ENCODE measurements at places on chromosomes 13 and 19.

DNA sequence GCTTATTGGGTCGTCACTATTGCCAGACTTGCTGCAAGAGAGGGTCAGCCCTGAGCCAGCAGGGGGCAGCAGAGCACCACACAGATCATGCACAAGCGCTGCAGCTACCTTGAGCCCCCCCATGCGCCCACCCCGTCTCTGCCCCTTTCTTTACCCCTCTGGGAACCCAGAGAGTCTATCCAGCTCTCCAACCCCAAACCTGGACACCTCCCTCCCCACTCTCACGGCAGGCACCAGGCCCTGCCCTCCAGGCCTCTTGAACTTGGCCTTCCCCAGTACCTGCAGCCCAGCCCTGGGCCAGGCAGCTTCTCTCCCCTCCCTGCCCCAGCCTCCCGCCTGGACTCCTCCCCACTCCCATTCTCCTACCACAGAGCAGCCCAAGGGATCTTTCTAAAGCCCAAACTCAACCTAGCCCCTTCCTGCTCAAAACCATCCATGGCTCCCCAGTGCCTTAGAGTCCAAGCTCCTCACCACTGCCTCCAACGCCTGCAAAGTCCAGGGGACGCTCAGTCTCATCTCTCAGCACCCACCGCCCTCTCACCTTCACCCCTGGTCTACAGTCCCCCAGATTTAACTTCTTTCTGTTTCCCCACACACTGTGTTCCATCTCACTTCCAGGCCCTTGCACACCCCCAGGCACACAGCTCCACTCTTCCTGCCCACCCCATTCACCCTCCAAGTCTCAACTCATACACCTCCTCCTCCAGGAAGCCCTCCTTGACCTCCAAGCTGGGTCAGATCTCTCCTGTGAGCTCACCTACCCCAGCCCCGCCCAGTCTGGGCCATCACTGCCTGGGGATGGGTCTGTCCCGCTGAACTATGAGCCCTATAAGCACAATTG is 9.4 kb upstream of the CEACAM16 start:
- peak; percentile 81 for DNase-seq

DNA sequence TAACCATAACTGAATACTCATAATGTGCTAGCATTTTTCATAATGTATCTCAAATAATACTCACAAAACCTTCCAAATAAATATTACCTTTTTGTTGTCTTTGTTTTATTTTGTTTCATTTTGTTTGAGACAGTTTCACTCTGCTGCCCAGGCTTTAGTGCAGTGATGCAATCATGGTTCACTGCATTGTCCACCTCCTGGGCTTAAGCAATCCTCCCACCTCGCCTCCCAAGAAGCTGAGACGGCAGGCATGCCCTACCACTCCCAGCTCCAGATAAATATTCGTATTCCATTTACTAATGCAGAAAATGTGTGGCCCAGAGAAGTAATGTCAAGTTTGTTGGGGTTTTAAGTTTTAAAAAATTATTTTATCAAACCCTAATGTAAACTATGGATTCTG is 739.1 kb downstream of the GPC5 start:
- DNase-seq: no peak

GRCh38 chr13:79196843-79197242 is 209.2 kb downstream of the RBM26 start:
- DNase-seq: no peak

- DNase-seq: no peak
Observed at GRCh38 chr13:50446611-50447010, 396.9 kb downstream of the DLEU7 start.

GRCh38 chr19:1399079-1399478 is 2.3 kb downstream of the GAMT start:
- no peak for DNase-seq

- no peak for DNase-seq
Observed at GRCh38 chr13:28488376-28489005, 6.4 kb downstream of the FLT1 start.

DNA sequence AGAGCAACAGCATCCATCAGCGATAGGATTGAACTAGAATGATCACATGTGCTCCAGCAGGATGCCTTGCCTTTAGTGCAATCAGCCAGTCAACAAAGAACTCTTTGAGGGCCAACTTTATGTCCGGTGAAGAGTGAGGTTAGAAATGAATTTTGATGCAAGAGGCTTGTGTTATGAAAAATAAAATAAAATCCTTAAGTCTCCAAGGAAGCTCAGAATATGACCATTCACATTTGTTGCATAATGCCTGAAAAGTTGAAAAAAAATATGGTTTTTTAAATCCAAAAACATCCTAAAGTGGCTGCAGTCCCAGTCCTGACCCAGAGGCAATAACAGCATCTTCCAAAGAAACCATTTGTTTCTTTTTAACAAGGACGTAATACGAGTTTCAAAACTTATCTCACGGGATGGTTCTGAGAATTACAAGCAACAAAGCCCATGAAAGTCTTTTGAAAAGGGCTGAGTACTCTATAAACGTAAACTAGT is 61.3 kb downstream of the DCLK1 start:
- no peak for DNase-seq

- DNase-seq: no peak
Observed at GRCh38 chr13:111971891-111972780, 94.8 kb upstream of the SOX1 start.

DNA sequence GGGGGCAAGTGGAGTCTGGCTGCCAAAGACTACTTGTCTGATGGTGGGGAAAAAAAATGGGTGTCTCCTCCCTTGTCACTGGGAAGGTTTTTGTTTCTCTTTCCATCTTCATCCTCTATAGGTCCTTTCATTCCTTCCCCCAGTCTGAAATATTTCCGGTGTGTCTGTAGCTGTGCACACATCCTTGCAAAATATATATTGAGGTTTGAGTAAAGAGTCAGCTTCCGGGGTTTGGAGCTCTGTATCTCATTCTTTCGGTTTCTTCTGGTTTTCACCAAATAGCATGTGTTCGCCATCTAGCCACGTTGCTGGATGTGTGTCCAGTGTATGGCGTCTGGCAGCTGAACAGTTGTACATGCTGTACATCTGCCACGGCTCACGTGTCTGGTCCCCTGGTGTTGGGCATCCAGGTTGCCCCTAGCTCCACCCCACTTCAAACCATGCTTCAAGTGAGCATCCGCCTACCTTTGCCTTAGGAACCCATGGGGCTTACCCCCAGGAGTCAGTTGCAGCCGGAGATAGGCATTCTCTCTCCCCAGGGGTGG is 142.2 kb downstream of the SIPA1L3 start:
- DNase-seq: peak; percentile 74

DNA sequence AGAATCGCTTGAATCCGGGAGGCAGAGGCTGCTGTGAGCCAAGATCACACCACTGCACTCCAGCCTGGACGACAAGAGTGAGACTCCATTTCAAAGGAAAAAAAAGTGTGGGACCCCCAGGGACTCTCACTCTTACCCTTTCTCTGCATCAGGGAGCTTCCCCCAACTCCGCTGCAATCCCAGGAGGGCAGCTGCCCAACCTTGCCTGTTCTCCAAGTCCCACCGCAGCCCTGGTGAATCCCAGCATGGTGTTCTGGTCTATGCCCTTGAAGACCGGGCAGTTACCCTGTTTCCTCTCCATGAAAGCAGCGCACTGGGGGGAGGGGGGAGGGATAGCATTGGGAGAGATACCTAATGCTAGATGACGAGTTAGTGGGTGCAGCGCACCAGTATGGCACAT is 35.7 kb upstream of the DPRX start:
- DNase-seq: no peak

- no peak for DNase-seq
Observed at GRCh38 chr13:27006519-27007161, 165.0 kb downstream of the USP12 start.

GRCh38 chr19:19490214-19490968 is 25.0 kb downstream of the TSSK6 start:
- peak; percentile 88 for DNase-seq

GRCh38 chr13:70616847-70617246 is 508.6 kb upstream of the KLHL1 start:
- no peak for DNase-seq

DNA sequence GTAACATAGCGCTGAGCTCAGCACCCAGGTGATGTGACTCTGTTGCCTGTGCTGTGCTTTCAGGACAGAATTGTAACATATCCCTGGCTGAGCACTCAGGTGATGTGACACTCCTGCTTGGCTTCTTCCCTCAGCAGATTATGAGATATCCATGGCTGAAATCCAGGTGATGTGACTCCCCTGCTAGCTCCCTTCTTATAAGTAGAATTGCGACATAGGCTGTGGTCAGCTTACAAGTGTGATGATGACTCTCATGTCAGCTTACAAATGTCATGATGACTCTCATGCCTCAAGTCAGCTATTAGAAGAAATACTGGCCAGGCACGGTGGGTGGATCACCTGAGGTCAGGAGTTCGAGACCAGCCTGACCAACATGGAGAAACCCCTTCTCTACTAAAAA is 14.3 kb upstream of the ZNF429 start:
- DNase-seq: no peak

- no peak for DNase-seq
Observed at GRCh38 chr13:21579754-21580316, 24.1 kb downstream of the MICU2 start.

- peak; percentile 29 for DNase-seq
Observed at GRCh38 chr19:10655457-10656312, 1.5 kb downstream of the ILF3 start.

DNA sequence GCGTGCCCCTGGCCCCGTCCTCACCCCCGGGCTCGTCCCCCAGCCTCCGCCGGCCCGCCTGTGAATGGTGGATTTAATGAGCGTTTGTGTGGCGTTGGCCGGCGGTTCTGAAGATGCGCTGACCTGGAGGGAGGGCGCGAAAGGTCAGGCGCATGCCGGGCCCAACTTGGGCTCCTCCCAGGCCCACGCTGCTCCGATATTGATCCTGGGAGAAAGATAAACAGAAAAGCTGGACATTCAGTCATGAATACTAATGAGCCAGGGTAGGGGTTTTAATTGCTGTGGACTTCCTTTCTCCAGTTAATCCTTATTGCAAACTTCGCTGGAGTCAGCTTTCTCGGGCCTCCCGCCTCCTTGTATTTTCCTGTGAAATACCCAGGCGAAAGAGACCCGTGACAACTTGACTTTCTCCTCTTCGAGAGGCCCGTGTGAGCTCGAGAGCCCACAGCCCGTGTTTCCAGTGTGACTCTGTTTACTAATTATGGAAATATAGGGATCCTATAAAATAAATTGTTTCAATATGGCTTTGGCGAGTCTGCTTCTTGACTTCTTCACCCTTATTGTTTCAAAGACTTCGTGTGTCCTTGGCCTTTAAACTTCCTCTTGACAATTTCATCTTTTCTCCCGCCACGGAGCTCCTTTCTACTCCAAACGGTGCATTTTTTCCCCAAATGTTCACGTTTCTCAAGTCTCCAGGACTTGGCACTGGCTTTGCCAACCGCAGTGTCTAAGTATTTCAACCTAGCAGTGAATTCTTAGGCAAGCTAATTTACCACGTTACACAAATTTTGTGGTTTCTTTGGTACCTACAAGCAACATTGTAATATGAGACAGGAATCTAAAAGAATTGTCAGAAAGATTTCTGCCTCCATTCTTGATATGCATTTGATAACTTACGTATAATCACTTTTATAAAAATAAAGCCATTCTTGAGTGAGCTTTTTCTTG is 10.5 kb downstream of the ZIC2 start:
- DNase-seq: no peak

GRCh38 chr13:101896541-101896940 is 444.1 kb downstream of the ITGBL1 start:
- DNase-seq: no peak

DNA sequence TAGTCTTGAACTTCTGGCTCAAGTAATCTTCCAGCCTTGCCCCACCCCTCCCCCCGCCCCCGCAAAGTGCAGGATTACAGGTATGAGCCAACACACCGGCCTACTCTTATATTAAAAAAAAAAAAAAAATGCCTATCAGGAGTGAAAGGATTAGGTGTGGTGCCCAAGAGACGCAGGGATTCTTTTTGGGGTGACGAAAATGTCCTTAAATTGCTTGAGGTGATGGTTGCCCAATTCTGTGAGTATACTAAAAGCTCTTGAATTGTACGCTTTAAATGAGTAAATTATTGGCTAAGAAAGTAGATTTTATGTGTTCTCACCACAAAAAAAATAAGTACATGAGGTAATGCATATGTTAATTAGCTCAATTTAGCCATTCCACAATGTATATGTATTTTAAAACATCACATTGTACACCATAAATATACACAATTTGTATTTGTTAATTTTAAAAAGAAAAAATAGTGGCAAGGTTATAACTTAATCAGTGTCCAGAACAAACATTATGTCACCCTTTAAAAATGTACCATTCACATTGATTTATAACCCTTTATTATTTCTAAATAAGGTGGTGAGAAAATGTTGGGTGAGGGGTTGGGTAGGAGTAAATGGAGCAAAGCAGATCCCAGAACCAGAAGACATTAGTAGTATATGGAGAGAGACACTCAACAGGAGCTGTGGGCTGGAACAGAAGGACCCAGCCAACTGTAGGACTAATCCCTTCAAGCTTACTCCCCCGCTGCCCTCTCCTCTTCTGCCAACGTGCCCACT is 3.9 kb downstream of the IGSF23 start:
- no peak for DNase-seq

- DNase-seq: no peak
Observed at GRCh38 chr13:37345869-37346268, 240.4 kb upstream of the CSNK1A1L start.

DNA sequence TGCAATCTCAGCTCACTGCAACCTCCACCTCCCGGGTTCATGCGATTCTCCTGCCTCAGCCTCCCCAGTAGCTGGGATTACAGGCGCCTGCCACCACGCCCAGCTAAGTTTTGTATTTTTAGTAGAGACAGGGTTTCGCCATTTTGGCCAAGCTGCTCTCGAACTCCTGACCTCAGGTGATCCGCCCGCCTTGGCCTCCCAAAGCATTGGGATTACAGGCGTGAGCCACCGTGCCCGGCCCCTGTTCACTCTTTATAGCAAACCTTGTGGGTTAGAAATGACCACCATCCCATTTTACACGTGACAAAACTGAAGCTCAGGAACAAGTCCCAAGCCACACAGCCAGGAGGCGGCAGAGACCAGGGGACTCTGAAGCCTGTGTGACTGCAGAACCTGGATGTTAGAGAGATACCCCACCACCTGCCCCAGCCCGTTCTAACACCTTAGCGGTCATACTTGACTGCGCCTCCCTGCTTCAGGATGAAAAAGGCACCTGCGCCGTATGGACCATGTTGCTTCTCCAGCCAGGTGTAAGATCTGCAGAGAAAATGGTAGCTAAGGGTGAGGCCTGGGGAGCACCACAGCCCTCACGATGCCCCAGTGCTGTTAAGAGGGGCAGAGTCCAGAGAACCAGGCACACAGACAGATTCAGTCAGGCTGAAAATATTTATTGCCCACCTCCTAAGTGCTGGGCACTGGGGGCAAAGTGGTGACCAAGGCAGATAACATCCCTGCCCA is 3.6 kb downstream of the DMAC2 start:
- no peak for DNase-seq

DNA sequence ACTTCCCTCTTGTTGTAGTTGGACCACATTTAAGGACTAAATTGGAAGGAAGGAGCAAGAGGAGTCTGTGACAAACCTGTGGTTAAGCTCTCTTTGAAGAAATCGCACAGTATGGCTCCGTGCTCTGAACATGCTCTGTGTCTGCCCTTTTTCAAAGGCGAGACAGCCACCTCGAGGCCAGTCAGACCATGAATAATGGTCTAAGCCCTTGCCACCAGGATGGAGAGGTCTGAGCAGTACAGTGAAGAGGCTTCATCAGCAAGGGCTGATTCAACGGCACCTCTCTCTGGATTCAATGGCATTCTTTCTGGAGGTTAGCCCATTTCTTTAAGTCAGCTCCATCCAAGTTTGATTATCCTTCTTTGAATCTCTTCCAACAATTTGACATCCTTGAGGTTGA is 30.9 kb downstream of the FAM216B start:
- DNase-seq: no peak
